Body of pancreas (tissue), 4 donors: ENCODE measurements at places on chromosomes 16 and 17.

DNA sequence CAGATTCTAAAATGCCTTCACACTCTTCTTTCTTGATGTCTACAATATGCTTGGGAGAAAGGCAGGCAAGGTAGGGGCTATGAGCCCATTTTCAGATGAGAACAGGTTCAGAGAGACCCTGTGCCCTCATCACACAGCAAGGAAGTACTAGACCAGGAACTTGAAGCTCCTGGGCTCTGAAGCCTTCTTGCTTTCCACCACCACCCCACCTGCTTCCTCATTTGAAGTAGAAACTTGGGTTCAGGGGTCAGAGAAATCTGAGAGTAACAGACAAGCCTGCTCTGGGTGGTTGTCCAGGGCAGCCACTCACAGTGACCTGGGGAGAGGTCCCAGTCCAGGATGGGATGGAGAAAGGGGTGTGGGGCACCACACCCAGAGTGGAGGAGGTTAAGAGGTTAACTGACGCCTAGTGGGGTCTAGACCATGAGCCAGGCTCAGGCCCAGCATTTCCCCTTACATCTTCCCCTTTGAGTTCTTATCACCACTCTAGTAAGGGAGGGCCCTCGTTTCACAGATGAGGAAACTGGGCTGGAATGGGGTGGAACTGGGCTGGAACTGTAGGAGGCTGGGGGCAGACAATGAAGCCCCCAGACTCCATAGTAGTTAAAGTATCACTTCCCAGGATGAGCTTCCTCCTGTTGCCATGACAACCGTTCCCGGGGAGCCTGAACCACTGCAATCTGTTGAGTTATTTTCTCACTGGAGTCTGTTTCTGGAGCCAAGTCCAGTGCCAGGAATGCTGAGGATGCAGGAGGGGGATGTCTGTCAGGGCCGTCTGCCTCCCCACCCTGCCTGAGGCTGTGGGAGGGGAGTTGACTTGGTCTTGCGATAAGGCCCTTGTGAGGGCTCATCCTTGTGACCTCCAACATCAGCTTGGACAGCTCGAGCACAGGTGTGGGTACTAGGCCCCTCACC is 16.2 kb upstream of the PHF12 start:
- no peak for DNase-seq

DNA sequence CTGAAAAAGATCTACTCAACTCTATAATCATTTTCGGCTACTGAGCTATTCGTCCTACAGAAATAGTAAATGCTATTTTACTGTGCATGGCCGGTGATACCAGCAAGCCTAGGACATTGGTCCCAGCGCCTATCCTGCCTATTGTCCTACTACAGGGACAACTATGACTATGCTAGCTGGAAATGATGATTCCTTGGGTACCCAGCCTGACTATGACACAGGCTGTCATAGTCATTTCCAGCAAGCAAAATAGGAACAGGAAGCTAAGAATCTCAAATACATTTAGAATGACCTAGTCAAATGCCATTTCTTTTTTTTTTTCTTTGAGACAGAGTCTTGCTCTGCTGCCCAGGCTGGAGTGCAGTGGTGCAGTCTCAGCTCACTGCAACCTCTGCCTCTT is 33.7 kb upstream of the HSBP1 start:
- DNase-seq: no peak

DNA sequence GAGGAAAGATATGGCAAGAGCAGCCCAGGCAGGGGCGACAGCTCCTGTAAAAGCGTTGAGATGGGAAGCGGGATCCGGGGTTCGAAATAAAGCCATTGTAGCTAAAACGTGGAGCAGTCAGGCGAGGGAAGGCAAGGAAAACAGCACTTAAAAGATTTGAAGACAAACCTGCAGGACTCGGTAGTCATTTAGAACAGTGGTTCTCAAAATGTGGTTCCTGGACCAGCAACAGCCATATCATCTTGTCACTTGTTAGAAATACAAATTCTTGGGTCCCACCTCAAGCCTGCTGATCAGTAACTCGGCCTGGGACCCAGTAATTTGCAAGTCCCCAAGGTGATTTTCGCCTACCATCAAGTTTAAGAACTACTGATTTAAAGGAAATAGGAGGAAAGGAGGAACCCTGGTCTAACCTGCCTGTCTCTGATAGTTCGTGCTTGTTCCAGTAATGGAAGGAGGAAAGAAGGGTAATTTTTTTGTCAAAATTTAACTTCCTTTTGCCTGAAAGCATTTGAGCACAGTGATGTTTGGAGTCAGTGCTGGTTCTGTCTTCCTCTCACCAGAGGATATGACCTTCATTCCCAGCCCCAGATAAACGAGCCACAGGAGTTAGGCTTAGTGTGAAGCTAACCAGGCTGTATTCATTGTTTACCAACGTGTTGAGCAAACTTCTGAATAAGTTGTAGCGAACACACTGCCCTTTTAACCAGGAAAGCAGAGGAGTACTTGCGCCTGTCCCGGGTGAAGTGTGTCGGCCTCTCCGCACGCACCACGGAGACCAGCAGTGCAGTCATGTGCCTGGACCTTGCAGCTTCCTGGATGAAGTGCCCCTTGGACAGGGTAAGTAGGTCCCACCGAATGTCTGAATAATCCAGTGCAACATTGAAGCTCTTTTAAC is 1.1 kb downstream of the ORC6 start:
- DNase-seq: no peak

GRCh38 chr17:8680466-8681169 is 50.1 kb upstream of the MYH10 start:
- DNase-seq: no peak

DNA sequence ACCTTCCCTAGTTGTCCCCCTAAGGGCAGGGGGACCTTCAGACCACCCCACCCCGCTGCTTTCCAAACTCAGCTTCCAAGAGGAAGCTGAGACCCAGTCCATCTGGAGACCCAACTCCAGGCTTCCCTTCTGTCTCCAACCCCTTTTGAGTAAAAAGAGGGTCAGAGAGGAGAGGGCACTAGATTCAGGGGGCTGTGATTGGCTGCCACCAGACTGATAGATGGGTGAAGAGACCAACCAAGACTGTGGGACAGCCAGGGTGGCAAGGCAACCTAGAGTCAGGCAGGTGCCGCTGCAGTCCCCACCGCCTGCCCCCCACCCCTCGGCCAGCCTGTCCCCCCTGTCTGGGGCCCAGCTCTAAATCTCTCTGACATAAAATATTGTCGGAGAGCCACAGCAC is 92.5 kb downstream of the SDK2 start:
- DNase-seq: no peak

DNA sequence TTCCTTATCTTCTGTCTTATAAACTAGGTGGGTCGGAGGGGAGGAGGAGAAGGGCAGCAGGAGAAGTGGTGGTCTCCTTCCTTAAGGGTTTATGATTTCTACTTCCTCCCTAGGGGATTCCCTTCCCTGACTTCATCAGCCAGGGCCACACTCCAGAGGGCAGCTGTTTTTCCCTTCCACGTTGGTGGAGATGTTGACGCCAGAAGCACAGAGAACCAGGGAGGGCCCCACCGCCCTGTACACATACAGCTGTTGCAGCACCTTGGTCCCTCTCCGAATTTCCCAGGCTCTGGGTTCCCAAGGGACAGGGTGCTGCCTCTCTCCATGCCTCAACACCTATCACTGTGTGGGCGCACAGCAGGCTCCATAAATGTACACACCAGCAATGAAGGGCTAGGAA is 5.6 kb upstream of the SLC6A4 start:
- DNase-seq: no peak

- no peak for DNase-seq
These were observed 30.4 kb downstream of the KANSL1 start for GRCh38 chr17:46162866-46163265.

GRCh38 chr17:4204190-4204589 is 59.6 kb downstream of the ANKFY1 start:
- no peak for DNase-seq

GRCh38 chr17:67557921-67558320 is 159.8 kb upstream of the NOL11 start:
- DNase-seq: no peak

DNA sequence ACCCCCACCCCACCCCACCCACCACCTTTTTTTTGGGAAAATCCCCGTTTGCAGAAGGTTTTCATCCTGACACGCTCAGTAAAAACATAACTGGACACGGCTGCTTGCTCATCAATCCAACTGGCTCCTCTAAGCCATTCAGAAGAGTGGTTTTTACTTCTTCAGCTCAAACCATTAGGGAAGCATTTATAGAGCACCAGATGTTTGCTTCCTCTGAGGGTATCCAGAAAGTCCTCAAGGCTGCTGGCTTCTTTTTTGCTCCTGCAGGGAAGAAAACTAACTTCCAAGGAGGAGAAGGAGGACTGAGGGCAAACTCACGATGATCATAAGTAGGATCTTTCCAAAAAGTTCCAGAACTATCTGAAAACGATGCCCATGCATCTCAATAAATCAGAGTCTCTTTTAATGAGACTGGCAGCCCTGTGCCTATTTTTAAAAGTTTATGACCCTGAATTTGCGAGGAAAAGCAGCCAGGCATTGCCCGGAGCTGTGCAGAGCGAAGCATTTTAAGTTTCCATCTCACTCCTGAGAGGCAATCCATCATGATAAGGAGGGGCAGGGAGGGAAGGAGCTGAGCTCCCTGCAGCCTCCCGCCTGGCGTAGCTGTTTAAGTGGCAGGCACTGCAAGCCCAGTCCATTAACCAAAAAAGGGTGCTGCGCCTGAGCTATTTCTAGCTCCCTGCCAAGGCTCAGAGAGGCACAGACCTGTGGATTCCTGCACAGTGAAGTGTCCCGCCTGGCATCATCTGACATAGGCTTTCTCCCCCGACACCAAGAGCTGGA is 146.3 kb upstream of the FOXF1 start:
- DNase-seq: no peak

GRCh38 chr16:25832291-25832690 is 140.5 kb downstream of the HS3ST4 start:
- DNase-seq: no peak

- DNase-seq: no peak
These were observed 27.4 kb upstream of the CDH3 start for GRCh38 chr16:68617734-68618133.

DNA sequence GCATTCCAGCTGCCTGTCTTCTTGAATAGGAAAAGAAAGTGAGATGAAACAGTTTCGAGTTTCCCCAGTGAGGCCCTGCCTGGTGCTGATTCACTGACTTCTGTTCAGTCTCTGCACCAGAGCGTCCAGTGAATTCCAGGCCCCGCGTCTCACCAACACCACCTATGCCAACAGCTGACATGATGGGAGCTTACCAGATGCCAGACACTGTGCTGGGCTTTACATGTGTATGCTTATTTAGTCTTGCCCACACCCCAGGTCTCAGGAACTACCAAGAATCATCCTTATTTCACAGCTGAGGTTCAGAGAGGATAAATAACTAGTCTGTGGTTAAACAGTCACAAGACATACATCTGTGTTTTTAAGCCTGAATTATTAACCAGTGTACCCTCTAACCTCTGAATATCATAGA is 29.1 kb upstream of the IRX6 start:
- no peak for DNase-seq

GRCh38 chr17:82172486-82173160 is 40.0 kb downstream of the CCDC57 start:
- DNase-seq: no peak

DNA sequence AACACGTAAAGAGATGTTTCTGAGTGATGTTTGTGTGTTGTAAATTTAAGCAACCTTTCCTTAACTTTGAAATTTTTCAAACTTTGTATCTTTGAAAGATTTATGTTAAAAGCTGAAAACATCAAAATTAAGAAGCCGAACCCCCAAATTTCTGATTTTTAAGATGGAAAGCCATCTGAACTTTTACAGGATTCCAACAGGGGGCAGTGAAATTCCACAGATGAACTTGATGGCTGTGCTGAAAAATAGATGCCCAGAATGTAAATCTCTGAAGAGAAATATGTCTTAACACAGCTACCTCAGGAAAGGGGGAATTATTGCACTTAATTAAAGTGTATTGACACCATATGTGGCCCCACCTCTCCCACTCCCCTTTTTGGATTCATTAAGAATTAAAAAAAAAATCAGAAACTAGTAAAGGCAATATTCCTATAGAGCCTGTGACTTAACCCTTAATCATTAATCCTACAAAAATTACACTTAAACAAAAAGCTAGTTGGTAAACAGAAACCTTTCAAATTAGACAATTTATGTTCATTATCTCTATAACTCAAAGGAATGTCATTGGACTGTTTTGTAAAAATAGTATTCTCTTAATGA is 597.9 kb downstream of the KCNJ2 start:
- no peak for DNase-seq

DNA sequence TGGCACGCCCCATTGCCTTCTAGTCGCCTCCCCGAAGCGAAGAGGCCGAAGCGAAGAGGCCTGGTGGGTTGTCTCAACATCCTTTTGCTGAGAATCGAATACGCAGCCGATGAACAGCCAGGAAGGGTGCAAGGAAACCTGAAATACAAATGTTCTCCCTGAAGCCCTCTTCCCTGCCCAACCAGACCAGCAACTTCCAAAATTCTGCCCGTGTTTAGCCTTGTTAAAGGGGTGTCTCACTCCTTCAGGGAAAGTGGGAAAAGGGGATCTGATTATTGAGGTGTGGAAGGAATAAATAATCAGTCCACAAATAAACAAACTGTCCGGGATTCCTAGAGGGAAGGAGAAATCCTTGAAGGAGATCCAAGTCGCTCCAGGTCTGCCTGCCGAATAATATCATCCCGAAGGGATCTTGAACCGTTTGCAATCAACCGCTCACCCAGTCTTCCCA is 1.4 kb upstream of the FOXC2 start:
- DNase-seq: no peak

GRCh38 chr17:72419866-72420774 is 299.3 kb downstream of the SOX9 start:
- no peak for DNase-seq

- DNase-seq: no peak
These were observed 3.3 kb downstream of the SLC6A4 start for GRCh38 chr17:30232015-30232823.

GRCh38 chr17:3924512-3925350 is 8.5 kb upstream of the P2RX1 start:
- no peak for DNase-seq

DNA sequence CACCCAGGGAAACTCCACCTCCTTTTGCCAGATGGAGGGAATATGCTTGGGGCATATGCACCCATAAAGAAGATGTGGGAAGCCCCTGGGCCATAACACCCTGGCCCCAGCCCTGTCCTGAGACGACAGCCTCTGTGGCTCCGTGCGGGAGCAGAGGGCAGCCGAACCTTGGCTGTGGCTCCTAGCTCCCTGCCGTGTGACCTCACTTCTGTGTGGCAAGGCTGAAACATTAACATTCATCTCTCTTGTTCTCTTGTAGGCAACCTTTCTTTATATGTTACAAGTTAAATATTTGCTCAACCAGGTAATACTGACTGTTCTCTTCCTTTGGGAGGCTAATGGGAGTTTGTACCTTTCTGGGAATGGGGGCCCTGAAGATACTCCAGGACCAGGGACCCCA is 17.5 kb downstream of the SLC47A1 start:
- no peak for DNase-seq

DNA sequence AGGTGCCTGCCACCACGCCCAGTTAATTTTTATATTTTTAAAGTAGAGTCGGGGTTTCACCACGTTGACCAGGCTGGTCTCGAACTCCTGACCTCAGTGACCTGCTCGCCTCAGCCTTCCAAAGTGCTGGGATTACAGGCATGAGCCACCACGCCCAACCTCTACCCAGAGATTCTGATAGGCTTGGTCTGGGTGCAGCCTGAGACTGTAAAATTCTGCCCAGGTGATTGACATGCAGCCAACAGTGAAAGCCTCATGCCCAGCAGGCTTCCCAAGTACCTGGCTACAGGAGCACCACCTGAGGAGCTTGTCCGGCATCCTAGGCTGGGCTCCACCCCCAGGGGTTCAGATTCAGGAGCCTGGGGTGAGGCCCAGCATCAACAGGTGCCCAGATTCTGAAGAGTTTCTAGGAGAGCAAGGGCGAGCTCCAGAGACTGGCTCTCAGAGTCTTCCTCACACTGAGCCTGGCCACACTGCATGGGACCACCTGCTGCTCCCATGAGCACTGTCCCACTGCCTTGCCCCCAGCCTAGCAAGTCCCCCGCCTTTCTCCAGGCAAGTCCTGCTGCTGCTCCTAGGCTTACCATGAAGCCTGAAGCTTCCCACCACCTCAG is 16.6 kb downstream of the ZNF385C start:
- no peak for DNase-seq
